ENCODE measurements at places on chromosomes 3 and 15.

DNA sequence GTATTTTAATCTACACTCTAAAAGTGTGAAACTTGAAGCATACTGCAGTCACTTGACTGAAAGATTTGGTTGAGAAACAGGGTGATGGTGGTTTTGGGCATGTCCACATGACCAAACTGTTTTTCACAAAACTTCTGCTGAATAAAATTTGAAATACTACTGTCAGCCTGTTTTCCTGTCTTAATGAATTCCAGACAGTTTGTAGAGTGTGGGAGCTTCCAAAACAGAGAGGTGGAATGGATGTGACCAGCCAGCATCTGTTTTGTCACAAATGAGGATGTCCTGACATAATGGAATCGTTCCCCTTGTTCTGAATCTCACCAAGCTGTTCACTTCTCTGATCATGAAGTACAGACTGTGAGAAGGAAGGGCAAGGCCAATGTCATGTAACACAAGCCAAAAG, 11.8 kb downstream of the MITF start:
- no peak for DNase-seq

DNA sequence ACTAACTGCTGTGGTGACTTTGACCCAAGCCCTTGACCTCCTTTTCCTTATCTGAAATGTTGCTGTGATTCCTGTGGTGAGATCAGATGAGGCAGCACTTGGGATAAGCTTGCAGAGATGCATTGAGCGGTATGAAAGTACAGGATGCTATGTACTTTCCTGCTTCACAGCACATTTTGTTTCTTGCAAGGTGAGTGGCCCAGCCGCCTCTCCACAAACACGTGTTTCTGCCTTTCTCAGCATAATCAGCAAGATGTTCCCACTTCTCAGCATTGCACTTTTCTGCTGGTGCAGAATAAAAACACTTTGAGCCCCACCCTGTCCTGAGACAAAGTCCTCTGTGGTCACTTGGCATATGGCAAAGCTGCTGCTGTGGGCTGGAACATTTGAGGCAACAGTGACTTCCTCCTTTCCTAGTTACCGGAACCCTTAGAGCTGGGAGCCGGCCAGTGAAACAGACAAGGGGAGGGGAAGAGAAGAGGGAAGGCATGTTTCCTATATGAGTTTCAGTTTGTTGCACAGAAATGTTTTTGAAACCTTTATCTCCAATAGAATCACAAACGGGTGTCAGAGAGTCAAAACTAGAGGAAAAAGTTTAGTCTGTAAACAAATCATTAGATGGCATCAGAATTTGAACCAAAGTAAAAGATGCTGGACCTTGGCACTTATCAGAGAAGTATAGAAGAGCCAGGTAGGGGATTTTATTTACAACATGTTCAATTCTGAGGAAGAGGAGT, 5.0 kb downstream of the NUDT16 start:
- DNase-seq = no peak

GRCh38 chr3:142596726-142597088, 514 bp downstream of the PLS1 start:
- DNase-seq = no peak

DNA sequence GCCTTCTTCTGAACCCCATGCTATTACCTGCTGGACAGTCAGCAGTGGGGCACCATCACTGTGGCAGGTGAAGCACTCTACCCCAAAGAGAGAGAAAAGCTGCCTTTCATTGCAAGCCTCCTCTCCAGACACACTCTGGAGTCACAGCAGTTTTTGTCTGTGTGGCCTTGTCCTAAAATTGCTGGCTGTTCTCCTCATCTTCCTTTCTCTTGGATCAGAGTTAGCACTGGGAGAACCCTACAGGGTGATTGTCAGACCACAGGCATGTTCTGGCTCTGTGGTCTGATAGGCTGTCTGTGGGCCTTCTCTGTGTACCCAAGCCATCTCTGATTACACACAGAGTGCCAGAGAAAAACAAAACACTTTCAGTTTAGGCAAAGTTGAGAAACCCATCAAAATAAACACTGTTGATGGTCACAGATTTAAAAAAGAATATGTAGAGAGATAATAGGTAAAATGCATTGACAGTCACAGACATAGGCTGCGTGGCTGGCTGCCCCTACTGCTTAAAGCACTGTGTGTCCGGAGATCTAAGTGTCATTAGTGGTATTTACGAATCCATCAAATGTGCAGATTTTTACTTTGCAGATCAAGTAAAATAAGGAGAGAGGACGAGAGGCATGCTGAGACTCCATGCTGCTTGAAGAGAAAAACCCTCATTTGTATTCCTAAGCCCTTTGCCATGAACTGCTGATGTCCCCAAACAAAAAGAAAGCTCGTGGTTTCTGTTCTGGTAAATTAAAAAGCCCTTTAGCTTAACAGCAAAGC, 689.9 kb downstream of the TUSC7 start:
- peak; percentile 68 for DNase-seq

- no peak for DNase-seq
These were observed 4.9 kb downstream of the MUC4 start for GRCh38 chr3:195806916-195807231.

DNA sequence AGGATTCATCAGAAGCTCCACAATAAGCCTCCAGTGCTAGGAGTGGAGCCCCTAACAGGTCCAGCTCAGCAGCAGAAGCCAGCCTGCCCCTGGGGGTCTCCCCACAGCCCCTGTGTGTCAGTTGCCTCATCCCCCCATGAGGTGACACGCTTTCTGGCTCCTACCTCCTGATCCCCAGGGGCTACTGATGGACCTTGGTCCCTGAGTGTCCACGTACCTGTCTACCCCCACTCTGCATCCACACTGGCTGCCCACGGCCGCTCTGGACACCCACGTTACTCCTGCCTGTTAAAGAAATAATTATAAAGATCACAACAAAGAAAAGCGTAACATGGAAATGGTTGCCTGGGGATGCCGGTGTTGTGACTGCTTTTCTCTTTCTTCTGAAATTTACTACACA, 143.1 kb downstream of the CHSY1 start:
- no peak for DNase-seq

DNA sequence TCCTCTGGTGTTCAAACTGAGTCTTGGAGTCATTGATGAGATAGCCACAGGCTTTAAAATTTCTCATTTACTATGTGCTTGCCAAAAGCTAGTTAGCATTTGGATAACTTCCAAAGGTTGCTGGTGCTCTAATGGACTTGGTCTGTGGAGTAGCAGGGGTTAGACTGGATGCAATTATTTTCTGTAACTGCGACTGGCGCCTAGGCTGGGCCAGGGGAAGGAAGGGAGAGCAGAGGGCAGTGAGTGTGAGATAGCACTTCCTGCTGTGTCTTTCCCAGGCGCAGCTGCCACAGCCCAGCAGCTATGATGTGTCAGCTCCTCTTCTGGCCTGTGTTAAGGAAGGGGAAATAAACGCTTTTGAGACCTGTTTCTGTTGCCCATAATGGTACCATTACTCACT, 98.6 kb downstream of the MYRIP start:
- no peak for DNase-seq

- peak; percentile 57 for DNase-seq
These were observed 13.5 kb downstream of the HTR3E start for GRCh38 chr3:184110316-184110725.

GRCh38 chr15:77974098-77974414, 103.5 kb downstream of the TBC1D2B start:
- no peak for DNase-seq

DNA sequence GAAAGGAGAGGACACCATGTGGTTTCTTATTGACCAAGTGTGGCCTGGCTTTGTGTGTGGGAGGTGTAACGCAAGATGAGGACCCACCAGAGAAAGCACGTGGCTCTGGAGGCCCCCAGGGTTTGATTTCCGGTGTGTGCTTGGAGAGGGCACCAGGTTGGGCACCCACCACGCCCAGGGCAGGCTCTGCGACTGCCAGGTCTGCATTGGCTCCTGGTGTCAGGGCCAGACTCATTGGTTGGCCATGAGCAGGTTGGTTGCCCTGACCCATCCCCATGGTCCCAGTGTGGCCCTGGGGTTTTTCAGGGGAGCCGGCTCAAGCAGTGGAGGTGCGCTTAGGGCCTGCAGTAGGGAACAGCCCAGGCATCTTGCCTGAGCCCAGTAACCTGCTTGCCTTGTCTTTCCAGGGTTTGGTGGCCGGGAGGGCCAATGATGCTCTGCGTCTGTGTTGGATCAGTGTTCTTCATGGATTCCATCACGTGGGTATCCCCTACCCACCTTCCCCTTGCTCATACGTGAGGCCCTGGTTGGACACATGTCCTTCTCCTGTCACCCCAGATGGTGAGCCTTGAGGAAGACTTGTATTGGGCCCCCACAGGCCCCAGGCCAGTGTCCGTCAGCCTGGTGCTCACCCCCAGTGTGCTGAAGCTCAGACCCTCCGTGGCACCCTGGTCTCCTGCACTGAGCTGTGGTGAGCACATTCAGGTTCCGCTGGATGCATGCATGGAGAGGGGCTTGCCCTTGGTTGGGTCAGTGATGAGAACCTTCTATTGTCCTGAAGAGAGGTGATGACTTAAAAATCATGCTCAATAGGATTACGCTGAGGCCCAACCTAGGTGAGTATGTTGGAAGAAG, 193.9 kb downstream of the UBE3A start:
- peak; percentile 21 for DNase-seq

DNA sequence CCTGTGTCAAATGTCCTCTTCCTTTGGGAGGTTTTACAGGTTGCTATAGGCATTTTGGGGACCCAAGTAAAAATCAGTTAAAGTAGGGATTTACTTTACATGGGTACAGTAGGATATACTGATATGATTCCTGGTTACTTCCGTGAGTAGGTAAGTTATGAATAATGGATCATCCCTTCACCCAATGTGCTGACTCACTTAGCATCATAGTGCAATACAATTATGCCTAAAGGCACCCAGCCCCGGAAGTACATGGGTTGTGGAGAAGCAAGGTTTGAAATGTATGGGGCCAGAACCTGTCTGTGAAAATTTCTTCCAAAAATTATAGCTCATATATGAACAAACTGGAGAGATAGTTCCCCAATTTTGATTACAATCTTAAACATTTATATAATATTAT, 64.0 kb downstream of the GLB1 start:
- DNase-seq = no peak

DNA sequence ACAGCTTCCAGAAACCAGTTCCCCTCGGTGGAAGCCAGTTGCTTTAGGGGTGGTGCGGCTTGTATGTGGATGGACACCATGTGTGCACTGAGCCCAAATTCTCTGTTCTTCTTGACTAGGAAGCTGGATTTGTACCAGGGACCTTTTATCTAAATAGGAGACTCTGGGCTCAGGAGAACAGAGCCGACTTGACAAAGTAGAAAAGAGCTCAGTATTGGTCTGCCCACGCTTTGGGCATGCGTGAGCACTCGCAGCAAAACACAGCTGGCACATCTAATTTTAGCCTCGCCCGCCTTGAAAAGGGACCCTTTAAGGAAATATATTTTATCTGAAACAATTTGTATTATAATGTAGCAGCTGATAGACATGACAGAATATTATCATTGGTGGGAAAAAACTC, 1.1 kb upstream of the RBMS3 start:
- DNase-seq = no peak

DNA sequence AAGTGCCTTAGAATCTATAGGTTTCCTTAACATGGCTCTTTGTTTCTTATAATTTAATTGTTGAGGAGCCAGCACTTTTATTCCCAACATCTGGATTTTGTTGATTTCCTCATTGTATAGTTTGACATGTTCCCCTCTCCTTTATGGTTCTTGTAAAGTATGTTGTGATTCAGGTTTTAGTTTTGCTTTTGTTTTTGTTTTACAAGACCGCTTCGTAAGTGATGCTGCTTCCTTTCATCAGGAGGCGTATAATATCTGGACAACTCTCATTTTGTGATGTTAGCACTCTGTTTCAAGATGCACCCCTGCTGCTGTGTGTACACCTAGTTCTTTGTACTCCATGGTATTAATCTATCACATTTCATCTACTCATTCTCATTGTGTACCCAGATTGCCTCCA, 48.7 kb downstream of the SLC49A4 start:
- DNase-seq = no peak
